ENCODE measurements at places on chromosomes 7 and 10.

DNA sequence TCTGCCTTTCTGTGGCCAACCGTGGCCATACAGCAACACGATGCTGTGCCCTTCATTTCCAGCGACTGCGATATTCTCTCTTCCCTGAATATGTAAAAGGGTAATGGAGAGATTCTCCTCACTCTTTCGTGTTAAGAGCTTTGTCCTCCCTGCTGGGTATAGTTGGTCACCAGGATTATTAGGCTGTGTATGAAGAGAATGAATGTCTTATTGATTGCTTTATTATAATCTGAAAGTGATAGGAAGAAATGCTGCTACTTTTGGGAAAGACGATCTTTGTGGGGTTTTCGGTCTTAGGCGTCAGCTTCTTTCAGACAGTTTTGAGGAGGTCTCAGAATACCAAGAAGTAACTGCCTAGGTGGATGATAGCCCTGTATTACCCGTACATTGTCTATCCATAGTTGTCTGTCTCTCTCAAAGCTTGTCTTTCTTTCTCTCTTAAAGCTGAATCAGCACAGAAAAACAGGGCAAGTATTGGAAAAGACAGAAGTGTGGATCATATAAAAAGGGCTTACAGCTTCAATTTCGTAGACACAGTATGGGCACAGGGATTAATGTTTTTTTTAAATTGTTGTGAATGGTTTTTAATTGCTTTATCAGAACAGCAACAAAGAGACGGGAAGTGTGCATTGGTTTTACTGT is 1.2 kb downstream of the AHCYL2 start:
- no peak for DNase-seq
- H3K4me1 ChIP-seq, result peaks cover 20% of the 10 kb centered on the region
- no peaks in the 10 kb centered on the region for H3K36me3 ChIP-seq
- peak overlapping the region; percentile 90 for H3K4me3 ChIP-seq

DNA sequence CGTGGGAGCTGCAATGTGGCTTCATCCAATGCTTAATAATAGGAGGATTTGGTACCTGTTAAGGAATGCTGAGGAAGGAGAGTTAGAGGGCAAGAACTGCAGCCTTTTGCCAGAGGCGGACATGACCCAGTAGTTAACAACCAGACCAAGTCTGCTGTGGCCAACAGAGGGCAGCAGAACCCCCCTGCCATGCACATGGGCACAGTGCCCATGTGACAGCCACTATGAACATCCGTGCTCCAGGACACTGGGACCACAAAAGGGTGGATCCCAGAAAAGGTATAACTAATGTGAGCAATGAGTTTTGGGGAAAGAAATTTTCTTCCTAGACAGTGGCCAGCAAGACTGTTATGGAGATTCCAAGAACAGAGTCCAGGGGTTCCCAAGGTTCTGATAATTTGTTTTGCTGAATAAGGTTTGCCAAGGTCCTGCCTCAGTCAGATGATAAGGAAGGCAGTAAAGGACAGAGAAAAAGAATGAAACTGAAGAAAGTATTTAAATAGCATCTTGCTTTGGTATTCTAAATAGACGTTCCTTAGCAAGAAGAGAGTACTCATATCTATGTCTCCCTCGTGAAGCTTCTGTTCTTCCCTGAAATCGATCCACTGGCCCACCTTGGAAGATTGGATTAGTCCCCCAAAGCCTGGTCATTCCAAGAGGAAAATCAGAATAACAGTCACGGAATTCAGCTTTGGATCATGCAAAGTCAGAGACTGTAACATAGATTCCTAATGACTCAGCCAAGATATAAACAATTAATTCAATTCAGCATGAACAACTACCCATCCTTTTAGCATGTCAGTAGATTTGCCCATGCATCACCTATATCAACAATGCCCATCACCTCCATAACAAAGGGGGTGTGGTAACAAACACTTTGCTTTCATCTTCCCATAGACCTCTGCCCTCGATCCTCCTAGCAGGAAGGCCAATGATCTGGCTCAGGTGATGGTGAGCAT is 56.0 kb downstream of the LGI1 start:
- no peak for DNase-seq
- peaks cover 38% of the 10 kb centered on the region for H3K27me3 ChIP-seq
- H3K4me1 ChIP-seq, result peaks cover 3% of the 10 kb centered on the region
- H3K36me3 ChIP-seq, result no peaks in the 10 kb centered on the region

DNA sequence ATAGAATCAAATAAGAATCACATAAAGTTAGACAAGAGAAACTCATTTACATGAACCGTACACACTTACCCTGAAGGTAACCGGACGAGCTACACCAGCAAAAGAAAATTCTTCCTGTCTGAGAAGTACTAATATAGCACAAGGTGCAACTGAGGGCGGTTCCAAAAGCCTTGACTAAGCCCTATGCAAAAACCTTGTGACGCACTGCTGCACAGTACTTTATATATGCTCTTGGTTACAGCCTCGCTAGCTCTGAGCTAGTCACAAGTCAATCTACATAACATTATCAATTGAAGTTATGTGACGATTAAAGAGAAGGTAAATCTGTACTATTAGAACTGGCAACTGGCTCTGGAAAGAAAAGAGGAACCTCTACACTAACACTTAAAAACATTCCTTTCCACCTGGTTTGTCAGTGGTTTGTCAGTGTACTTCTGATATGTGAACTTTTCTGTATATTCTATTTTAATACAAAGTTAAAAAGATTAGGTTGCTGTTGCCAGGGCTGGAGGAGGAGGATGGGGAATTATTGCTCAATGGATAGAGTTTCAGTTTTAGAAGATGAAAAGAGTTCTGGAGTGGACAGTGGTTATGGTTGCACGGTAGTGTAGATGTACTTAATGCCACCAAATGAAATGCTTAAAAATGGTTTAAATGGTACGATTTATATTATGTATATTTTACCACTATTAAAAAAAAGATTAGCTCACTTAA is 21.6 kb downstream of the NT5C3A start:
- H3K27ac ChIP-seq, result peak overlapping the region; percentile 88
- peak; percentile 67 for DNase-seq
- no peaks in the 10 kb centered on the region for H3K27me3 ChIP-seq

DNA sequence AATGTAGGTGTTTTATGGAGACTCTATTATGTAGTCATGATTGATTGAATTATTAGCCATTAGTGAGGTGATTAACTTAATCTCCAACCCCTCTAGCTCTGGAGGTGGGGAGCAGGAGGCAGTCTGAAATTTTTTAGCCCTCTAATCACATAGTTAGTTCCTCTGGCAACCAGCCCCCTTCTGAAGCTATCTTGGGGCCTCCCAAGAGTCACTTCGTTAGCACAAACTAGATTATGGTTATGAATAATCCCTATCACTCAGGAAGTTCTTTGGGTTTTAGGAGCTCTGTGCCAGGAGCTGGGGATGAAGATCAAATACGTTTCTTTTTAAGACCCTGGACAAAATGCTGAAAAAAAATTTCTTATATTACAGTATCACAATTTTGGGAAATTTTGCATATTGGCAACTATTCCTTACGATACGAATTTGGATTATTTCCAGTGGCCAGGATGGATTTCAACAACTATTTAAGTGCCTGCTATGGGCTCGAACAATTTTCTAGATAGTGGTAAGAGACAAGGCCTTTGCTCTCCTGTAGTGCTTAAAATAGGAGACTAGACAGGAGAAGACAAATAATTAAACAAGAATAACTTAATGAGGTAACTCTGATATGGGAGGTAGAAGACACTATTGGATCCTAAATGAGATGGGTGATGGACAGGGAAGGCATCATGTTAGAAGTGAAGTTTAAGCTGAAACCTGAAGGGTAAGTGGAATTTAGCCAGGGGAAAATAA is 52.9 kb downstream of the BTAF1 start:
- no peak overlapping the region for H3K27ac ChIP-seq
- no peak overlapping the region for H3K4me3 ChIP-seq
- H3K27me3 ChIP-seq, result no peaks in the 10 kb centered on the region
- DNase-seq, result no peak
- H3K4me1 ChIP-seq, result peaks cover 5% of the 10 kb centered on the region

GRCh38 chr7:26334166-26334859 is 42.7 kb downstream of the SNX10 start:
- H3K4me1 ChIP-seq, result peaks cover 49% of the 10 kb centered on the region
- no peak for DNase-seq
- no peak overlapping the region for H3K4me3 ChIP-seq

GRCh38 chr7:8433477-8434289 is at the start of gene NXPH1:
TSS of gene NXPH1 (plus strand) at chr7:8433609.
- peaks cover 7% of the 10 kb centered on the region for H3K36me3 ChIP-seq
- H3K4me3 ChIP-seq, result peak within 1 kb of the TSS; percentile 52
- H3K27me3 ChIP-seq, result peaks cover 50% of the 10 kb centered on the region
- DNase-seq, result no peak

Measured in natural killer cell treated with Interleukin-12 subunit alpha and Interleukin-12 subunit beta and Interleukin-15 and Interleukin-18, amount 100 ng/mL, for 72 hours (primary cell).